ENCODE measurements at places on chromosomes 3 and 15. TPM values are rescaled to one million over a fixed set of nuclear protein-coding genes. Genes with fewer than 3 reads are reported as not detected.

IMPG2 gene
- total RNA-seq, result 0.72 TPM

CADPS gene
- total RNA-seq, result 6.6 TPM

MCF2L2 gene
- total RNA-seq, result 0.40 TPM

CPB1 gene
- not detected for total RNA-seq

GPR156 gene
- total RNA-seq, result 0.27 TPM

P2RY14 gene
- total RNA-seq, result 0.24 TPM

CATSPER2 gene
- 3.9 TPM for total RNA-seq

DNAJA4 gene
- total RNA-seq, result 3.2 TPM

CACNA2D2 gene
- 0.87 TPM for total RNA-seq

IL20RB gene
- 0.48 TPM for total RNA-seq

EPHA3 gene
- 15.3 TPM for total RNA-seq

SSUH2 gene
- 19.7 TPM for total RNA-seq

DNA sequence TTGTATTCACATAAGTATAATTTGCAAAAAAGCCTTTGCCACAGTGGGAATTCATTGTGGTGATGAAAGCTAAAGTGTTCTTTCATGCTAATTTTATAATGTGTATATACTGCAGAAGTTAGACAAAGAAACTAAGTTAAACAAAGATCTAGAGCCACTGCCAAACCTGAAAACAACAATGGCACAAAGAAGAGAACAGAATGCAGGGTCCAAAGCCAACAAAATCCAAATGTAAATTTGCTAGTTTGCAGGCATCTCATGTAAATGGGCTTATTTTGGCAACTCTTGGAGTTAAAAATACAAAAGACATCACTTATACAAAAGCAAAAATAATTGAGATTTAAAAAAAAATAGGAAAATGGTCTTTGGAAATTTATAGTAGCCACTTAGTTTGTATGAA is 123.0 kb downstream of the TCF12 start:
- H3K27ac ChIP-seq, result no peak overlapping the region
- no peaks in the 10 kb centered on the region for H3K36me3 ChIP-seq
- DNase-seq, result no peak
- H3K4me3 ChIP-seq, result no peak overlapping the region

DNA sequence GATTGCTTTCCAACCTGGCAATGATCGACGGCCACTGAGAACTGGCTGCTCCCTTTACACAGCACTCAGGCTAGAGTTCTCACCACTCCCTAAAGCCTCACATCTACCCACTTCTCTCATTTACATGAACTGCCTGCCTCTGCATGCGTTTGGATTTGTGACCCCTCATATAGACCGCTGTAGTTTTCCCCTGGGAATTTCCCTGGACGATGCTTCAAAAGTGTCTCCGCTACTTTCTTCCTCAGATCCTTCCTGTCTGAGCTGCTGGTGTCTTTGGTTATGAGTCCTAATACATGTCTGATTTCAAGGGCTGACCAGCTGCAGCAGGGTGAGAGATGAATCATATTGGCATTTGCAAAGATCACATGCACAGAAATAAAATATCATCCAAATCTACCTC is 116.7 kb upstream of the ETV5 start:
- no peaks in the 10 kb centered on the region for H3K36me3 ChIP-seq
- no peak overlapping the region for H3K27ac ChIP-seq
- H3K27me3 ChIP-seq, result peaks cover 24% of the 10 kb centered on the region
- H3K4me1 ChIP-seq, result no peaks in the 10 kb centered on the region

GRCh38 chr3:46280105-46280797 is 38.0 kb downstream of the CCR3 start:
- H3K27ac ChIP-seq, result no peak overlapping the region
- H3K27me3 ChIP-seq, result no peaks in the 10 kb centered on the region
- H3K36me3 ChIP-seq, result no peaks in the 10 kb centered on the region
- no peak overlapping the region for H3K4me3 ChIP-seq
- peak; percentile 26 for DNase-seq
- no peaks in the 10 kb centered on the region for H3K4me1 ChIP-seq

GRCh38 chr3:177263615-177264368 is 66.5 kb upstream of the TBL1XR1 start:
- no peak for DNase-seq
- H3K27me3 ChIP-seq, result no peaks in the 10 kb centered on the region
- H3K27ac ChIP-seq, result no peak overlapping the region
- no peaks in the 10 kb centered on the region for H3K36me3 ChIP-seq

GRCh38 chr3:129587566-129588210 is 18.8 kb downstream of the PLXND1 start:
- H3K27ac ChIP-seq, result no peak overlapping the region
- no peak for DNase-seq
- H3K27me3 ChIP-seq, result no peaks in the 10 kb centered on the region
- H3K36me3 ChIP-seq, result no peaks in the 10 kb centered on the region

DNA sequence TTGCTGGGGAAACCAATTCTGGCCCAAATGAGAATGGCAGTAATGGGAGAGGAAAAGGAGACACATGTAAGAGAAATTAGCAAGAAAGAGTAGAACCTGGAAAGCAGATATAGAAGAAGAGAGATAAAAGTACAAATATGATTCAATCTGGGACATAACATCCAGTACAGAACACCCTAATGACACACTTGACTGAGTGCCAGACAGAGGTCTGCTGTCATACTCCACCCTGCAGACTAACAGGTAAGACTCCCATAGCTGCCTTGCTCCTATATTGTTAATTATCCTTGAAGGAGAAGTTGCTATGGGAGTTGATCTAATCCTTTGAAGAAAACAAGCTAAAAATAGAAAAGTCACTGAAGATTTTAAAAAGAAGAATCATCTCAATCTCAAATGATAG is 21.1 kb downstream of the CCPG1 start:
- no peaks in the 10 kb centered on the region for H3K27me3 ChIP-seq
- H3K36me3 ChIP-seq, result no peaks in the 10 kb centered on the region
- H3K4me3 ChIP-seq, result no peak overlapping the region
- no peaks in the 10 kb centered on the region for H3K4me1 ChIP-seq

DNA sequence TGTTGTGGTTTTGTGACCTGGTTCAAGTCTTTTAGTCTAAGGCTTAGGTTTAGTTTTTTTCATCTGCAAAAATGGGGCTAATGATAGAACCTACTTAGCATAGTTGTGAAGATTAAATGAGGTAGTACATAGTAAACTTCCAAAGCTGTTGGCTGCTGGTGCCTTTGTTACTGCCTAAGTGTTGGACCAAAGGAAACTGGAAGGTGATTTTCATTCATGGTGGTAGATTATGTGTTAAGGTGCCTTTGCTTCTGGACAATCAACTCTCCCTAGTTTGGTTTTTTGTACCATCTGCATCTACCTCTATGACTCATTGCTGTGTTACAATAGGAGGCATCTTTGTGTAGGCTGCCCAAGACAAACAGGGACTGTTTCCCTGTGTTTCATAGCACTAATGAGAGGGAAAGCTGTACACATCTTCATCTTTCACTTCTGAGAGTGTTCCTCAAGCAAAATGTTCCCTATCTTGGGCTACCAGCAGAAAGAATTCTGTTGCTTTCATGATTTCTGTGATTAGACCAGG is 3.2 kb downstream of the MAP2K1 start:
- H3K27ac ChIP-seq, result no peak overlapping the region
- H3K4me1 ChIP-seq, result peaks cover 13% of the 10 kb centered on the region
- H3K4me3 ChIP-seq, result no peak overlapping the region
- H3K27me3 ChIP-seq, result no peaks in the 10 kb centered on the region
- no peak for DNase-seq

DNA sequence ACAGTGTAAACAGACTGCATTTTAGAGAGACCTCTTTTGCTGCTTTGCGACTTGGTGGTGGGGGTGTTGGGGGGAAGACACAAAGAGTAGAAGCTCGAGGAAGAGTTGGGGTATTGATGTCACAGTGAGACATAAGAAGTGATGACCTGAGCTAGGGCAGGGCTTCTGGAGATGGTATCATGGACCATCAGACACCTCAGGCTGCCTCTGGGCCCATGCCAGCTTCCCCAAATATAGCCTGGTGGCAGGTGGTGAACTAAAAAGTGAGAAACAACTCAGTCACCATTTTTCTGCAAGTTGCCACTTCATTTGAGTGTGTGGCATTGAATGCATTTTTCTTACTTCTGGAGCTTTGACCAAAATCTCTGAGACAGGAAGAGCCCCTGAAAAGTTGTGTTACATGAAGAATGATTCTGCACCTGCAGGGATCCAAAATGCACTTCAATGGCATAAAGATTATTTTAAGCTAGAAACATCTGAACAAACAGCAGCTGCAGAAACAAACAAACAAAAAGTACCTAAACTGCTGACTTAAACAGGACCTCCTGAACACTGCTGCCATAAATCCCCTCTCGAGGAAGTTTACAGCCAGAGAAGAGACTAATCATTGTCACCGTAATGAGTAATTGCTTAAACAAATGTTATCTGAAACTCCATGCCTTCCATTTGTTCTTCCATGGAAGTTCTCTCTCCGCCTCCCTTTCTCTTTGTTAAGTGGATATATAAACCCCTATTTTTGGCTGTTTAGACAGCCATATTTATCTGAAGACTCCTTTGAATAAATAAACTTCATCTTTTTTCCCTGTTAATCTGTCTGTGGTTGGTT is 15.2 kb upstream of the XIRP1 start:
- H3K27ac ChIP-seq, result peak overlapping the region; percentile 58
- no peak overlapping the region for H3K4me3 ChIP-seq
- H3K36me3 ChIP-seq, result no peaks in the 10 kb centered on the region

GRCh38 chr3:190996181-190996775 is 133.8 kb upstream of the GMNC start:
- no peaks in the 10 kb centered on the region for H3K27me3 ChIP-seq
- DNase-seq, result no peak
- H3K27ac ChIP-seq, result no peak overlapping the region
- H3K4me1 ChIP-seq, result no peaks in the 10 kb centered on the region
- no peaks in the 10 kb centered on the region for H3K36me3 ChIP-seq
- no peak overlapping the region for H3K4me3 ChIP-seq

DNA sequence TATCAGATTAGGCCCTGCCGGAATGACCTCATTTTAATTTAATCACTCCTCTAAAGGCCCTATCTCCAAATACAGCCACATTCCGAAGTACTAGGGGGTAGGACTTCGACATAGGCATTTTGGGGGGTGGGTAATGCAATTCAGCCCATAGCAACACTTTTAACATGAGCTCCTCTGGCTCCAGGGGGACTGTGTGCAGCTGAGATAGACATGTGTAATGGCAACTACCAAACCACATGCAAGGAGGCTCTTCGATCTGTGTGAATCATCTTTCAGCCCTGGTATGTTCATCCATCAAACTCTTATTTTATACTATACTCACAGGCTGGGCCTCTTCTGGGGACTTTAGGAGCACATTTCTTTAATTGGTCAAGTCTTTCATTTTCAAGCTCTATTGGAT is 57.4 kb upstream of the PPARG start:
- H3K4me1 ChIP-seq, result peaks cover 29% of the 10 kb centered on the region
- peak overlapping the region; percentile 87 for H3K27ac ChIP-seq
- DNase-seq, result no peak
- no peaks in the 10 kb centered on the region for H3K27me3 ChIP-seq
- no peaks in the 10 kb centered on the region for H3K36me3 ChIP-seq
- H3K4me3 ChIP-seq, result no peak overlapping the region

GRCh38 chr3:11155341-11156025 is 1.2 kb downstream of the HRH1 start:
- H3K4me3 ChIP-seq, result peak overlapping the region; percentile 57
- H3K27me3 ChIP-seq, result peaks cover 56% of the 10 kb centered on the region
- peaks cover 7% of the 10 kb centered on the region for H3K4me1 ChIP-seq

GRCh38 chr3:16468336-16469098 is 45.0 kb downstream of the RFTN1 start:
- H3K4me1 ChIP-seq, result no peaks in the 10 kb centered on the region
- no peaks in the 10 kb centered on the region for H3K36me3 ChIP-seq
- H3K4me3 ChIP-seq, result no peak overlapping the region
- H3K27ac ChIP-seq, result no peak overlapping the region
- H3K27me3 ChIP-seq, result no peaks in the 10 kb centered on the region

- H3K4me3 ChIP-seq, result no peak overlapping the region
- no peaks in the 10 kb centered on the region for H3K4me1 ChIP-seq
- no peaks in the 10 kb centered on the region for H3K36me3 ChIP-seq
- DNase-seq, result no peak
- no peaks in the 10 kb centered on the region for H3K27me3 ChIP-seq
These were observed 48.1 kb downstream of the ADAMTS7 start for GRCh38 chr15:78762985-78763795.

DNA sequence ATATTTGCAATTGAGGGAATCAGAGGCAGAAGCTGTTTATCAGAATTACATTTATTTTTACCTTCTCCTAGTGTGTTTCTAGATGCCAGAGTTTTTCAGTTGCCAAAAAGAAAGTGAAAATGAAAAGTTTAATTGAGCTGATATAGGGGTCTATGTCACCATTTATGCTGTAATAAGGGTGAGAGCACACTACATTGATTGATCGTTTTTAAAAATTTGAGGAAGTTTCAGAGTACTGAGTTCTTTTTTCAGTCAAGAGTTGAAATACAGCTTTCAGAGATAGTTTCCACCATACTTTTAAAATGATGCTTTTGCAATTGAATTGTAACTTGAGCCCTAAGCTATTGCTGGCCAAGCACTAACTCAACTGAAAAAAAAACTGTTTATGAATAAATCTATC is 326.9 kb downstream of the UNC13C start:
- DNase-seq, result no peak
- H3K27ac ChIP-seq, result no peak overlapping the region
- H3K4me1 ChIP-seq, result no peaks in the 10 kb centered on the region
- no peaks in the 10 kb centered on the region for H3K36me3 ChIP-seq

DNA sequence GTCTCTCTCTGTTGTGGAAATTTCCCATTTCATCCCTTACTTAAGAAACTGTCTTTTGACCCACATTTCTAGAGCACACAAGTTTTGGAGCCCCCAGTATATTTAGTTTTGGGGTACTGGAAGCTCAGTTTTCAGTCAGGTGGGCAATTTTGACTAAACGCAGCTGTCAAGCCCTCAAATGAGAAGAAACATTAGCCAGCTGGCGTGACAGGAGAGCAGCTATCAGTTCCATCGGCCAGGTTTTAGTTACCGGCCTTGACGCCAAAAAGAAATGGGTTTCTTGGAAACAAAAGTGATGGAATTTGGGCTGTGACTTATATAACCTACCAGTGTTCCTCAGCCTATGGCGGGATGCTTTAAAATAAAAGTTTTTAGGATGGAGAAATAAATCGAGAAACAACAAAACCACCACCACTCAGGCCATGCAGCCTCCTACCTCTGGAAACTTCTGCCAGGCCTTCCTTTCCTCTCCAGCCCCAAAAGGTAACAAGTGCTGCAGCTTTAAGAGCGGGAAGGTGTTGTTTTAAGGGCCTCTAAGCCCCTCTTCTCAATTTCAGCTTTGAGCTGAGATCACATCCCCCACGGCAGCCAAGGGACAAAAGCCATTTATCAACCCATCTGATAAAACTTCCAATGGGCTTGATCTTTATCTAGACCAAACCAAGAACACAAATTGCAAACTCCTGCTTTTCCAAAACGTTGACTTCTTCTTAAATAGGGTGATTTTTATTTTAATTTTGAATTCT is 18.3 kb downstream of the RGMA start:
- H3K27me3 ChIP-seq, result peaks cover 16% of the 10 kb centered on the region
- no peaks in the 10 kb centered on the region for H3K4me1 ChIP-seq
- DNase-seq, result no peak
- no peak overlapping the region for H3K4me3 ChIP-seq
- no peak overlapping the region for H3K27ac ChIP-seq
- no peaks in the 10 kb centered on the region for H3K36me3 ChIP-seq

DNA sequence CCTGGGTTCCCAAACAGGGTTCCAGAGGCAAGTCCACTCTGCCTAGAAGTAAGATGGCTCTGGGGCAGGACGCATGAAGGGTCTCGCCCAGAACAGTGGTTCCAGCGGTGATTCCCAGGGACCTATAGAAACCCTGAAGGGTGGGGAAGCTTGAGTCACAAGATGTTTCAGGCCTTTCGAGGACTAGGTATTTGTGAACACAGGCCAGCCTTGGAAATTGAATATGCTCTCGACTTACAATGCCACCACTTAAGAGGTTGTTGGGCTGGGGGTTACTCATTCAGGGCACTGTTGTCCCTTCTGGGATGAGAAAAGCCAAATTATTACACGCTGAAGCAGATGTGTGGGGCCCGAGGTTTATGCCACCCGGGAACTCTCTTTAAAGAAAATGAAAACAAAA is 152.0 kb downstream of the TJP1 start:
- H3K27me3 ChIP-seq, result no peaks in the 10 kb centered on the region
- H3K4me1 ChIP-seq, result peaks cover 8% of the 10 kb centered on the region
- peak overlapping the region; percentile 87 for H3K27ac ChIP-seq
- H3K4me3 ChIP-seq, result no peak overlapping the region
